ENCODE measurements at places on chromosomes 7 and 10.

DNA sequence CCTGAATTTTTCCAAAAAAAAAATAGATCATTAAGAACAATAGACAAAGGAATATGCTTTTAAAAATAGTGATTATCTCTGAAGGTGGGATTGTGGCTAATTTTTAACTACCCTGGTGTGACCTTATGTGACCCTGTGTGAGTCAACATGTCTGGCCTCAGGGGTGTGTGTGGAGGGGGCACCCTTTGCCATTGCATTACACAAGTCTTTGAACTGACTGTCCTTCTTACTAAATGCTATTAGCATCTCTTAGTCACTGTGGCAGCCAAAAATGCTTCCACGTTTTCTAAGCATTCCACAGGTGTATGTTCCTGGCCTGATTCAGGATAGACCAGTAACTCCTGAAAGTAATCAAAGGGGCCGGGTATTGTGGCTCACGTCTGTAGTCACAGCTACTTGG lies 175.4 kb downstream of the MGMT start:
- no peak for DNase-seq

DNA sequence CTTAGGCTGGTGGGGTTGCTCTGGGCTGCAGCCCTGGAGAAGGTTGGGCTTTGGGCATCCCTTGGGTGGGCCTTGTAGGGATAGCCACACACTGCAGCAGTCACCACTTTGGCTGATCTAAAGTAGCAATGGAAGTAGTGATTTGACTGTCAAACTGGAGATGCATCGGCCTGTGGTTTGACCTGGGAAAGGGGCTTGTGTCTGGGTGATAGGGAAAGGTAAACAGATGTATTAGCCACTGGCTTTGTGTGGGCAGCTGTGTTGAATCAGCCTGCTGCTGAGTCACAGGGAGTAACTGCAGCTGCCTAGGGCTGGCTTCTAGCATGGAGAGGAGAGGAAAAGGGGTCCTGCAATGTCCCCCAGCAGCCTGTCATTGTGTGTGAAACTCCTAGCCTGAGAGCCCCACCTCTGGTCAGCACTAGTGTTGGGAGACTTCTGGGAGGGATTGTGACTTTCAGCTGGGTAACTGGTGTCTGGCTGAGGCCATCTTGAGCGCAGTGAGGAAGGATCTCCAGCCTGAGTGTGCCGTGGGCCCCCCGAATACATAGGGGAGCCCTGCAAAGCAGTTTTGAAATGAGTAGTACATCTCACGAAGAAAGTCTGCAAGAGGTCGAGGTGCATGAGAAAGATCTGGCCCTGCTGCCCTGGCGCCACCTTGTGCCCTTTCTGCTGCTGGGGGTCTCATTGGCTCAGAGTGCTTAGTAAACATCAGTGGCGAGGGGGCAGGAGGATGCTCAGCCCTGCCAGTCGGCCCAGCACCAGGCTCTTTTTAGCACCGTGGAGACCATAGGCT lies 117.3 kb downstream of the FANK1 start:
- DNase-seq = no peak

DNA sequence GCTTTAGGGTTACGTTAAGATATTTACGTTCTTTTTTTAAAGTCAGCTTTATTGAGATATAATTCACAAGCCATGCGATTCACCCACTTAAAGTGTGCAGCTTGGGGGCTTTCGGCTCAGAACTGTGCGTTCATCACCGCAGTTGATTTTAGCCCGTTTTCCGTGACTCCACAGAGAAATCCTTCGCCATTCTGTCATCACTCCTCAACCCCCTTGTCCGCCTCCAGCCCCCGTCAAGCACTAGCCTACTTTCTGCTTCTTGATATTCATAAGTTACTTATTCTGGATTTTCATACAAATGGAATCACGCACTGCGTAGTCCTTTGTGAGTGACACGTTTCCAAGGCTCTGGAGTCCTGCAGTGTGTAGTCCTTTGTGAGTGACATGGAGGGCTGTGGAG lies 20.4 kb downstream of the FAM20C start:
- DNase-seq = no peak

DNA sequence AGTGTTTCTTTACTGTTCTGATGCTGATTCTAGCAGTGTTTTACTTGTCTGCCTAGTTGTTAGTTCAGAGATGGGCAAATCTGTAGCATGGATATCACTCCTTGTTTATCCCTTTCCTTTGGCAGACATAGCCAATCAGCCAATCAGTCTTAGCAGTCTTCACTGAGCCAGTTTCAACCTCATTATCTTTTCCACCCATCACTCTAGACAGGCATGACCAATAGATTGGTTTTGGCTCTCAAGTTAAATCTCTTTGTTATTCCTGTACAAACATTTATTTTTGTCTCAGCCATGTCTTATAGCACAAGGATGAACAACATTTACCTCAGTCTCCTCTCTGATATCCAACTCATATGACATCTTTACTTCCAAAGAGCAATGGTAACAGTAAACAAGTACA lies 109.5 kb downstream of the PRKG1 start:
- DNase-seq = no peak

DNA sequence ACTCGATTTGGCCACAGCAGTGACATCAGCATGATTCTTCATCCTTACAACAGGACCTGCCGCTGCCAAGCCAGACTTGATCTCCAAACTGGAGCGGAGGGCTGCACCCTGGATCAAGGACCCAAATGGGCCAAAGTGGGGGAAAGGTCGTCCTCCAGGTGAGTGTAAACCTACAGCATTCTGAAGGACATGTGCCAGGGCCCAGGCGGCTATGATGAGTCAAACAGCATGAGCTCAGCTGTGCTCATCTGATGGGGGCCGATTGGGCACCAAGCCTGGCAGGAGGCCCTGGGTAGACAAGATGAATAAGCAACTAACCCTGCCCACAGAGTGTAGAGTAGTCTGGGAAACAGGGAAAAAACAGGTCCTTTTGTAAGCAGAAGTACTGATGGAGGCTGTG lies 14.4 kb upstream of the ATP6V0E2 start:
- DNase-seq = no peak

DNA sequence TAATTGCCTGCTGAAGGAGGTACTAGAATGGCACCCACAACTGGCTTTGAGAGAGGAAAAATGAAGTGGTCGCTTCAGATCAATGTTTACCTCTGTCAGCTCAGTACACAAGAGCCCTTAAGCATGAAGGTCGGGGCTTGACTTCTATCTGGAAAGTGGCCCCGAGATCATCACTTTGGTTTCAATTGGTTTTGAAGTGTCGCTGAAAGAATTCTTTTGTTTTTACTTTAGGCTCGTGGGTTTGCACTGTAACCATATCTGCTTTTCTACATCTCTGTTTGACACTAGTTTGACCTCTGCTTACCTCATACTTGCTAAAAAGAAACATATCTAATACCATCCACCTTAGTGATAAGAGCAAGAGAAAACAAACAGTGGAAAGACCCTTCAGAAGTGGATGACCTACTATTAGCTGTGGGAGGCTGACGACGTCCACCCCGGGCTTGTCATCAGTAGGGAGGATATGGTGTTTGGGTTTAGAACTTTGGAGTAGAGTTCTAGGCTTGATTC lies 361.8 kb downstream of the GATA3 start:
- no peak for DNase-seq

Measured in activated T-cell treated with anti-CD3 and anti-CD28 coated beads for 24 hours (primary cell).